ENCODE measurements at places on chromosomes 3 and 15.

DNA sequence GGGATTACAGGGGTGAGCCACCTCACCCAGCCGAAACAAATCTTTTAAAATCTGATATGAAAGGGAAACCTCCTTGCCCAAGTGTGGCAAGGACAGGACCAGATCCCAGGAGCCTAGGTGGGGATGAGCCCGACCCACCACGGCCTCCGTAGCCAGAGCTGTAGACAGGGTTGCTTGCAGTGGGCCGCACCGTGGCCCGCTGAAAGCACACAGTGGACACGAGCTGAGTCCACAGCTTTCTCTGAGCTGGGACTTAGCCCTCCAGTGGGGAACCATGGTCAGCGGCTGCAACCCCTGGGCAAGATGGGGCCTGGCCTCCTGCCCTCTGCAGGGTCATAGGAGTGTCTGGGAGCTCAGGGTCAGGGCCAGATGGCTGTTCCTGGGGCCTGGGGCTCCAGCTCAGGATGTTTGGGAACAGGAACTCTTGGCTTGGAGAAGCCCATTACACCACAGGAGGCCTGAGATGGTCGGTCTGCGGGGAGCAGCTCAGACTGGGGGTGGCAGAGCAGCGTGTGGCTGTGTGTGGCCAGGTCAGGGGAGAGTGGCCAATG, 24.7 kb downstream of the GP9 start:
- DNase-seq: no peak

DNA sequence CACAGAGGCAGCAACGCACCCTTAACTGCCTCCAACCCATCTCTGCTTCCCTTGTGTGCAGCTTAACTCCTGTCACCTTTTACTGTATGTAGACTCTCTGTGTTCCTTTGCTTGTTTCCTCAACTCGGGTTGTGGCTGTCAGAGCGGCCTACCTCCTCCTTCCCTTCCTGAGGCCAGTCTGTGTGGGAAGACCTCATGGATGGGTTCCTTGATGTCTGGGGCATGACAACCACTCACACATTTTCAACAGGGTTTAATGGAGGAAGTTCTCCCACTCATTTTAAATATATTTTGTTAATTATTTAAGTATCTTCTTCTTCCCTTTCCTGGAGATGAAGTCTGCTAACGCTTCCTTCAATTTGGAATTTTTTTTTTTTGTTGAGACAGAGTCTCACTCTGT, 1.8 kb upstream of the CSPG5 start:
- DNase-seq: no peak

DNA sequence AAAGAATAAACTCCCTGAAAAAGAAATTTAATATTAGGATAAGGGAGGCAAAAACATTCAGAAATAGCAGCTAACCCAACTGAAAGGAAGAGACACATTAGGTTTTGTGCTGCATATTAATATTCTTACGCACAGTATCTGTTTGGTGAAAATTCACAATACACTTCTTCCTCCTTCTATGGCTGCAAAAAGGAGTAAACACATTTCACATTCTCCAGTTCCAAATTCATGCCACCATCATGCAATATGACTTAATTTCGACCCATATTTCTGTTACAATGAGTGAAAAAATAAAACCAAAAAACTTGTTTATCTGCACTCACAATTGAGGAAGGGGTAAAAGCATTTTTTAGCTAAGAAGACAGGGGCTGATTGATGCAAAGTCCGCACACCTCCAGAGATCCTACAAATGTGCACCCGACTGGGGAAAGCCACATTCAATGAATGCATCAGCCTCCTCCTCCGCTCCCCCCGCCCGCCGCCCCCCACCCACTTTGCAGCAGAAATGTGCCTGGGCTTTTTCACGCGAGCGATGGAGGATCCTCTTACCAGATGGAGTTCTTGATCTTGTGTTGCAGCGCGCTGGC, 1.0 kb downstream of the RFX7 start:
- no peak for DNase-seq

- DNase-seq: no peak
Observed at GRCh38 chr15:32873284-32874114, 155.7 kb downstream of the GREM1 start.

DNA sequence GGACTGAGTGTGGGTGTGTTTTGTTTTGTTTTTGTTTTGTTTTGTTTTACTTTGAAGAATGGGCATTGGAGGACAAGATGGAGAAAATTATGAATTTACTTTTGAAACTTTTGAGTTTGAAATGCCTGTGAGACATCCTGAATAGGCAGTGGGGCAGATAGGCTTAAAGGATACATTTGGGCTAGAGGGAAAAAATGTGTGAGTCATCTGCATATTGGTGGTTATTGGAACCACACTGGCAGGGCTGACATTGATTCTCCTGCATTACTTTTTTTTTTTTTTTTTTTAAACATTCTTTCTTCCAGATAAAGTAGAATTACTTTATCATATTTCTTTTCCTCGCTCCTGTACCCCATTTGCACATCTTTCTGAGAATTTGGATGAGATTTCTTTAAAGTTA, 56.1 kb downstream of the CALML4 start:
- no peak for DNase-seq

DNA sequence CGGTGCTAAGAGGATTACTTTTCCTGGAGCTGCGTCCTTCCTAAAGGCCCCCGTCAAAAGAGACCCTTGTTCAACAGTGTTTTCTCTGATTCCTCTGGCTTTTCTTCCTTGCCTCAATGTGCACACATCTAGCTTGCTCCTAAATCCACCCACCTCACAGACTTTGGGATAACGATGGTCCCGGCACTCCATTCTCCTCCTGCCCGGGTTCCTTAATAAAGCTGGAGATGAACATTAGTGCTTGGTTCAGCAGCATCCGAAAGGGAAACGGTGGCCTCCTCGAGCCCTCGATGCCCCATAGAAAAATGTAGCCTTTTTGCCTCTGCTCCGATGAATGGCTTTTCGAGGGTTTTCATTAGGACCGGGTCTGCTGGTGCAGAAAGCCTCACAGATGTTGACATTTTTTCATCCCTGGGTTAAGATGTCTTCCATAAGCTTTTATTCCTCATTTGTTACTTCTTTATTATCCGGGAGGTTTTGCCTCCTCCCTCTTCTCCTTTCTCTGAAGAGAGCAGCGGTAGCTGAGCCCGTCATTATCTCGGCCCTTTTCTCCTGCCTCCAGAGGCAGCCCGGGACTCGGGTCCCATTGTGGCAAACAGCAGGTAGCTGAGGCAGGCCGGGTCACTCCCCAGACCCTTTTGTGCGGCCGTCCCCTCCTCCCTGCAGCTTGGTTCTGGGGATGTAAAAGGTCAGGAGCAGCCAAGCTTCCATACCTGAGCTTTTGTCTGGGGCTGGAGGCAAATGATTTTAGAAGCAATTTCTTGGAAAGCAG, 64.6 kb downstream of the CPN2 start:
- no peak for DNase-seq

DNA sequence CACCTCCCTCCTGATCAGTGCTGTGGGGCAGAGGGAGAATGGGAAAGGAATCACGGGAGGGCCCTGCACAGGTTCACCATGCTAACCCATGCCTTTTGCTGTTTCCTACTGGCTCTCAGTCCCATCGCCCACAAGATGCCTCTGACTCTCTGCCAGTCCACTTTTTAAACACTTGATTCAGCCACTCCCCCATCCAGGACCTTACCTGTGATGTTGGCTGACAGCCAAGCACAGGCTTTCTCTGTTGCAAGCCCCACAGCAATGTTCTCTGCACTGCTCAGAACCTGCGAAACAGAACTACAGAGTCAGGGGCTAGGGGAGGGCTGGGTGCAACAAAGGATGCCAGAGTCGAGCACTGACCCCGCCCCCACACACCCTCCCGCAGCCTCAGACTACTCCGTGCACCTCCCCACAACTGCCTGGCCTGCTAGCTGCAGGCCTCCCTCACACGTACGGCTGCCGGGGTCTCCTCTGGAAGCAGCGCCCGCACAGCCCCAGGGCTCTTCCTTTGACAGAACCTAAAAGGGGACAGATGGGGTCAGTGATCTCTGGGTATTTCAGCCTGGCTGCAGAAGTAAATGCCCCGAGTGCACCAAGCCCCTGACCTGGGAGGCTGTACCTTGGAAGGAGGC, 9.1 kb downstream of the CDAN1 start:
- DNase-seq: no peak

DNA sequence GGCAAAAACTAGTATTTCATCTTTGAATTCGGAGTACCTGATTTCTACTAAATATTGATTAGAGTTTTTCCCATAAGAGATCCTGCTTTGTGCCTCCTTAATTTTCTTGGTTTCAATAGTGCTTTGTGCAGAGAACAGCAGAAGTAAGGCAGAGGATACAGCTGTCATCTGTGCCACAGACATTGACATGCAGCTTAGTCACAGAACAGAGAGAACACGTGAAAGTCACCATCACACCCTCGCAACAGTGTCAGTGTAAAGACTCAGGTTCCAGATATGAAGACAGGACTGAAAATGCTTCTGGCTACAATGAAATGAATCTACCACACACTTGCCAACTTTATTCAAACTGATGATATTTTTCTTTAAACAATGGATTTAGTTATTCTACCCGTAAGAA, 942.8 kb upstream of the CFAP20DC start:
- peak; percentile 42 for DNase-seq

DNA sequence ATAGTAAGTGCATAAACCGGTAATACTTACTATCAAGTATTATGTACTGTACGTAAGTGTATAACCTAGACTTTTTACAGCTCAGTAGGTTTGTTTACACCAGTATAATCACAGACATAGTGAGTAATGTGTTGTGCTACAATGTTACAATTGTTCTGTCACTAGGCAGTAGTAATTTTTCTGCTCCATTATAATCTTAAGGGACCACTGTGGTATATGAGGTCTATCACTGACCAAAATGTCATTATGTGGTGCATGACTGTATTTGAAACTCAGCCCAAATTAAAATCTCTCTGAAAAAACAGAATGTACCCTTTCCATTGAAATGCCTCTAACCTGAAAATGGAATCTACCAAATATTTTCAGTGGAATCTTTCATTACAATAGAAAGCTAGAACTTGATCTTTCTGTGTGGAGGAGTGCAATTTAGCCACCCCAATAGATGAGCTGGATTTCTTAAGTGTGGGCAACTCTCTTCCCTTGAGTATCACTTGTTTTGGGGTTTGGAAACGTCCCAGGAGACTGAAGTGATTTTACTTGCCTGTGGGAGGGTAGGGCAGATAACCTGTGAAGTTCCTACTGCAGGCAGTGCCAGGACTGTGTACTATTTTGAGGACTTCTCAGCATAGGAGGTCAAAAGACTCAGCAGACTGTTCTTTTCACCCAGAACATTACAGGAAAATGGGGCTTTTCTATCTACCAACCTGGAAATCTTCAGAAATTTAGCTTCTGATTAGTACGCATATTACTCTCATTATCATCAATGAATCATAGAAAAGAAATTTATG, 50.9 kb downstream of the FAM98B start:
- no peak for DNase-seq

- no peak for DNase-seq
Observed at GRCh38 chr3:187290503-187290902, 1.0 kb downstream of the MASP1 start.

- no peak for DNase-seq
Observed at GRCh38 chr15:66153549-66154415, 99.8 kb downstream of the MEGF11 start.

GRCh38 chr3:57160765-57161538, 4.2 kb downstream of the IL17RD start:
- no peak for DNase-seq

GRCh38 chr3:177180506-177180905, 16.8 kb downstream of the TBL1XR1 start:
- no peak for DNase-seq

GRCh38 chr3:101814835-101815234, 34.5 kb upstream of the NFKBIZ start:
- DNase-seq: no peak

DNA sequence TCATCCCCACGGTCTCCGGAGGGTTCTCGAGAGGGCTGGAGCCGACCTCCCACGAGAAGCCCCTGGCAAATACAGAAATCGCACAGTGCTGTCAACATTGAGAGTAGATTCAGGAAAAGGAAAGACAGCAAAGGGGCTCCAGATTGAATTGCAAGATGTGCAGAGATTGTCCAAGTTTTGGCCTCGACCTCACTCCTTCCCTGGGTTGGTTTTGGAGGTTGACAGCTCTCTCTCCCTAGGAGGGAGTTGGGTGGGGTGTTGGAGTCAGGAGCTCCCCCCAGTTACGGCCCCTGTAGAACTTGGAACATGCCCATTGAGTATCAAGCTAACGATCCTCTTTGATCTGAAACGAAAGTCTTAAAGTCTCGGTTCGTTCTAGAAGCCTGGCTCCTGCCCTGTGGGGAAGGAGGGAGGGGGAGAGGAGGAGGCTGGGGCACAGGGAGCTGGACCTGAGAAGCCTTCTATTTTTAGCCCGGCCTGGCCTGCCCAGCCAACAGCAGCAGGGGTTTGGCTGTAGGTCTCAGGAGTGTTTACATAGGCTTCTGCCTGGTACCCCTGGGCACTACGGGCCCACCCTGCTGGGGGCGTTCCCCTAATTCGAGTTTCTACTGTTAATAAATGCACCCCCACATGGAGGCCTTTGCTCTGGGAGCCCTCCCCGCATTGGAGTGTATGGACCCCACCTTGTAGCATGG, 672 bp upstream of the KY start:
- no peak for DNase-seq

DNA sequence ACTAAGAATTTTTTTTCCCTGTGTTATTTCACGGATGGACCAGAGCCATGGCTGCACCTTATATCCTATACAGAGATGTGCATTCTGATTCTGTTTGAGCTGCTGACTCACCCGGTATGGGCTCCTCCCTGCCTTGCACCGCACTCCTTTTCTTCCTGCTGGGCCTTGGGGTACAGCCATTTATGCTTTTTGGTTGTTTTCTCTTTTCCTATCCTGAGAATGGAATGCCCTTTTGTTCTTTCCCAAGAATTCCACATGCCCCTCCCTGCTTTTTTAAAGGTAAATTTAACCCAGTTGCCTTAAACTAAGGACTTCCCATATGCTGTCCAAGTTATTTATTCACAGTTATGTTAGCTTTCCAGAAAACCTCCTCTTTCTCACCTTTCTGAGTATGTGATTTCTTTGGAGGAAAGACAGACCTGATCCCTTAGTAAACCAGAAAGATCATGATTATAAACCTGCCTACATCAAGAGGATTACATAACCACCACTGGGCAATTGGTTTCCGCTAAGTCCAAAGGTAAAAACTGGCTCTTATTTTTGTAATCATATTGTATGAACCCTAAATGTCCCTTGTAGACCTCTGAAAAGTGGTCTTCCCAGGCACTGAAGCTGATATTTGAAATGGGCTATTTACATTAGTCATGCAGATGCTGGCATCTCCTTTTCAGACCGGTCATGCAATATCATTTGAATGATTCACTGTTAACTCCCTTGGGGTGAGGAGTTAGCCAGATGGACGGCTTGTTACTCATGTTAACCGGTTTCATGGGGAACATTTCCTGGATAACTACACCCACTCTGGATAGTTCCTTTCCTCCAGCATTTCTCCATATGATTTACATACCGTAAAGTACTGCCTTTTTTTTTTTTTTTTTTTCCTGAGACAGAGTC, 45.5 kb downstream of the TMOD3 start:
- no peak for DNase-seq

DNA sequence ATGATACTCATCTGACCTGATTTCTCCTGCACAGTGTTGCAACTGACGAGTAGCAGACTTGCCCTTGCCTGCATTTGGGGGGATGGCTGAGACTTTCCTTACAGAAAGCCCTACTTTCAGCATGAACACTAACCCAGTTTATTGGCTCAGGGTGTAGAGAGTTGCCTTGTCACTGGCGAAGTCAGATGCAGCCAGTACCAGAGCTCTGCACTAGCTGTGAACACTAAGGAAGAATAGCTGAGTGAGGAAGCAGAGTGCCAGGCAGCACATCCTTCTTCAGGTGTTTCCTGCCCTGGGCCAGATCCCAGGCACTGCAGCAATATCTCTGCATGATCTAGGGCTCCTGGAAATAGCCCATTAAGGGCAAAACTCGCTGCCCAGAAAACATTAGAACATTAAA, 154.0 kb upstream of the SYNPR start:
- no peak for DNase-seq
